ENCODE measurements at places on chromosomes 2 and 18. TPM values are rescaled to one million over a fixed set of nuclear protein-coding genes. Genes with fewer than 3 reads are reported as not detected.

GRCh38 chr2:177078416-177078815 is 134.2 kb upstream of the HNRNPA3 start:
- no peak for DNase-seq

- peak; percentile 33 for DNase-seq
These were observed 17.3 kb downstream of the PDCD1 start for GRCh38 chr2:241841181-241842066.

DNA sequence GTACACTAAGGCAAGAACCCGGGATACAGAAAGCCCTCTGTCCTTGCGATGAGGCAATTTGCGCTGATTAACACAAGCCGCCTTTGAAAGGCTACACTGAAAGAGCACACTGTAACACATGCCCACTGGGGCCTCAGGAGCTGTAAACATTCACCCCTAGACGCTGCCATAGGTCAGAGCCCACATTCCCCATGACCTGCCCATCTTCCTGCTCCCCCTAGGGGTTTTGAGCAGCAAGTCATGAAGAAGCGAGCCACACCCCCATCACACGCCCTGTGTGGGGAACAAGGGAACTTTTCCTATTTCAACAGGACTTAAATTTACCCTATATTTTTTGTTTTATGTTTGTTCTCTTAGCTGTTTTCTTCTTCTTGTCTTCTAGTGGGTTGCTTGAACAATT is 47.8 kb upstream of the SLC4A10 start:
- no peak for DNase-seq

Gene KRTCAP3
- total RNA-seq = 4.5 TPM

Gene LOXHD1
- total RNA-seq = 0.06 TPM

Gene CFAP65
- not detected for total RNA-seq

Measured in activated CD8-positive, alpha-beta memory T cell treated with anti-CD3 and anti-CD28 coated beads, Interleukin-2, amount 10 ng/mL, durations not matched to agents 7 days and 5 days (primary cell).